AG08396 (cell line): ENCODE measurements at places on chromosomes 12 and 14.

DNA sequence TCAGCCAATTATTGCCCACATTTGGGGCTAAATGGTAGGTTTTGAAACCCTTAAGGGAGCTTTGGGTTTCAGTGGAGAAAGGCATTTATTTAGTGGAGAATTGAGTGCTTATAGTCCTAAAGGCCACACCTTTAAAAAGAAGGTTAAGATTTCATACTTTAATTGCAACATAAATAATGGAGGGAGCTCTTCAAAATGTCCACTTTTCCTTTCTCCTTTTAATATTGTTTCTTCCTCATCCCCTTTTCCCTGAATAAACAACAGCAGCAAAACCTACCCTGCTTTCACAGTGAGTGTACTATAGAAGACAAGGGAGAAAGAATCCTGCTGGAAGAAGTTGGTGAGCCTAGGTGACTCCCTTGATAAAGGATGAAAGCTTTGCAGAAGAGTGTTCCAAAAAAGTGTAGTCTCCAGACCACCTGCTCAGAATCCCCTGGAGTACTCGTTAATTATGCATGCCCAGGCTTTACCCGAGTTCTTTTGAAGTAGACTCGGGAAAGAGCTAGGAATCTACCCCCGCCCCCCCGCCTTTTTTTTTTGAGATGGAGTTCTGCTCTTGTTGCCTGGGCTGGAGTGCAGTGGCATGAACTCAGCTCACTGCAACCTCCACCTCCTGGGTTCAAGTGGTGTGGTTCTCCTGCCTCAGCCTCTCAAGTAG, 11.5 kb upstream of the EID3 start:
- no peak for DNase-seq

- DNase-seq: no peak
Observed at GRCh38 chr12:81530352-81530751, 228.8 kb downstream of the PPFIA2 start.

- DNase-seq: no peak
Observed at GRCh38 chr12:11615481-11615880, 34.0 kb upstream of the ETV6 start.

DNA sequence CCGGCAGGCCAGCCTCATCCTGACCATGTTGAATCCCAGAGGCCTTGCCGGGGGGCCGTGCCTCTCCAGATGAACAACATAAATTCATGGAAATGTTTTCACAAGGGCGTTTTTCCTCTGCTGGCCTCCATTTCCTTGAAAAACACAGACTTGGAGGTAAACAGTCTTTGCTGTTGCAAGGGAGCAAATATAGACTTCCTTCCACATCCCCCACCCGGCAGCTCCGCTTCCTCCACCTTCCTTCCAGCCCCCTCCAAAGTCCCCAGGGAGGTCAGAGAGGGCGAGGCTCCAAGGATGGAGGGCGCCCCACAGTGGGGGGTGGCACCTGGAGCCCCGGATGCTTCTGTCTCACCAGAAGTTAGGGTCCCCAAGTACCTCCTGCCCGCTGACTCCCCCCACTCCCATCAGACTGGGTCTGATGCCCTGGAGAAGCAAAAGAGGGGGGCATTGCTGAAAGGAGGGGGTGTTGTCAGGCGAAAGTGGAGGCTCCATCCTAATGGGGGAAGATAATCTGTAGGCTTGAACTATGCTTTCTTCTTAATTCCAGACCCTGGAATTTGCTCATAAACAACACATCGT, 31.1 kb downstream of the CALM1 start:
- no peak for DNase-seq

GRCh38 chr14:35988550-35988949, 162.4 kb downstream of the BRMS1L start:
- no peak for DNase-seq

- DNase-seq: no peak
Observed at GRCh38 chr14:65606460-65606859, 193.9 kb downstream of the FUT8 start.

DNA sequence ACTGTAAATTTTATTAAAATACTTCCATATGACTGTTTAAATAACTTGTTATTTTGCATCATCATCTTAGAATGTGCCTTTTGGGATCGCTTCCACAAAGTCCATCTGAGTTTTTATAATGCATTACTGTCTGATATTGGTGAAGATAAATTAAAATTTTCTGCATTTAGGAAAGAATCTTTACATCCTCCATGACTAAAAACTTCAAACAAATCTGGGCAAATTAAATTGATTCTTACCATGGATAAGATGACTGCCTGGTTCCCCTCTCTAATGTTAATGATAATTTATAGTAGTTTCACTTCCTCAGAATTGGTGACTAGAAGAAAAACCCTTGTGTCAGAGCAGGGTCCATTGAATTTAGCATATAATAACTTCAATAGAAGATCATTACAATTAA, 94.7 kb upstream of the SLC38A4 start:
- DNase-seq: no peak
